Heart left ventricle (tissue), 16 donors: ENCODE measurements at places on chromosomes 16 and 17. TPM values are rescaled to one million over a fixed set of nuclear protein-coding genes. Genes with fewer than 3 reads are reported as not detected.

- DNase-seq = no peak
Measured at GRCh38 chr17:56260376-56261002, 107.2 kb downstream of the ANKFN1 start.

Gene SLC6A2
- not detected for polyA plus RNA-seq

Gene CARD14
- polyA plus RNA-seq = 0.11 TPM

GRCh38 chr17:47204722-47205418 is 4.3 kb upstream of the MYL4 start:
- DNase-seq = peak; percentile 48

- no peak for DNase-seq
Measured at GRCh38 chr16:189604-190186, 9.4 kb downstream of the HBQ1 start.

- DNase-seq = peak; percentile 71
Measured at GRCh38 chr16:84532291-84532724, 27.8 kb upstream of the MEAK7 start.

- no peak for DNase-seq
Measured at GRCh38 chr17:57187391-57187790, 68.9 kb upstream of the MSI2 start.

- DNase-seq = no peak
Measured at GRCh38 chr17:56602292-56603130, 9.0 kb downstream of the NOG start.

DNA sequence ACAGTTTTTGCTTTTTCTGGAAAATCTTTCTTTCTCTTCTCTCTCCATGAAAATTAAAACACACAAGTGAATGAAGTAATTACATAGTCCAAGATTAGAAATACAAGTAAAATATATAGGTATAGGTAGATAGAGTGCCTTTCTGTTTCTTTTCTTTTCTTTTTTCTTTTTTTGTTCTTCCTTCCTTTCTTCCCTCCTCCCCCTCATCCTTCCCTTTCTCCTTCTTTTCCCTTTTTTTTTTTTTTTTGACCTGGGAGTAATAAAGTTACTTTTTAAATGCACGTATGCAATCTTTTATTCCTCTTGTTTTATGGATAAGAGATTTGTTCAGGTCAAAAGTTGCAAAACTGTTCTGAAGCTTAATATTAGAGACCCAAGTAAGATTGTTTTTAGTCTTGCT is 34.6 kb upstream of the KCNJ2 start:
- DNase-seq = no peak

DNA sequence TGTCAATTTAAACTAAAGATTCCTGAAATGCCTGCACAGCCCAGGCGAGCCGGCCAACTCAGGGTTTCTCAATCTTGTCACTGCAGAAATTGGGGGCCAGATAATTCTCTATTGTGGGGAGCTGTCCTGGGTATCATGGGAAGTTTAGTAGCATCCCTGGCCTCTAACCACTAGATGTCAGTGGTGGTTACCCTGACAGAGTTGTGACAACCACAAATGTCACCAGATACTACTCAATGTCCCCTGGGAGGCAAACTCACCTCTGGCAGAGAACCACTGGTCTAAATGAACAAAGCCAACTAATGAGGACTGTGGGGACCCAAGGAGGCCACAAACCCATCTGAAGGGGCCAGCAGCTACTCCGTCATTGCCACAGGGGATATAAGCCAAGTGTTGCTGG is 90.9 kb downstream of the MYH11 start:
- DNase-seq = peak; percentile 34

DNA sequence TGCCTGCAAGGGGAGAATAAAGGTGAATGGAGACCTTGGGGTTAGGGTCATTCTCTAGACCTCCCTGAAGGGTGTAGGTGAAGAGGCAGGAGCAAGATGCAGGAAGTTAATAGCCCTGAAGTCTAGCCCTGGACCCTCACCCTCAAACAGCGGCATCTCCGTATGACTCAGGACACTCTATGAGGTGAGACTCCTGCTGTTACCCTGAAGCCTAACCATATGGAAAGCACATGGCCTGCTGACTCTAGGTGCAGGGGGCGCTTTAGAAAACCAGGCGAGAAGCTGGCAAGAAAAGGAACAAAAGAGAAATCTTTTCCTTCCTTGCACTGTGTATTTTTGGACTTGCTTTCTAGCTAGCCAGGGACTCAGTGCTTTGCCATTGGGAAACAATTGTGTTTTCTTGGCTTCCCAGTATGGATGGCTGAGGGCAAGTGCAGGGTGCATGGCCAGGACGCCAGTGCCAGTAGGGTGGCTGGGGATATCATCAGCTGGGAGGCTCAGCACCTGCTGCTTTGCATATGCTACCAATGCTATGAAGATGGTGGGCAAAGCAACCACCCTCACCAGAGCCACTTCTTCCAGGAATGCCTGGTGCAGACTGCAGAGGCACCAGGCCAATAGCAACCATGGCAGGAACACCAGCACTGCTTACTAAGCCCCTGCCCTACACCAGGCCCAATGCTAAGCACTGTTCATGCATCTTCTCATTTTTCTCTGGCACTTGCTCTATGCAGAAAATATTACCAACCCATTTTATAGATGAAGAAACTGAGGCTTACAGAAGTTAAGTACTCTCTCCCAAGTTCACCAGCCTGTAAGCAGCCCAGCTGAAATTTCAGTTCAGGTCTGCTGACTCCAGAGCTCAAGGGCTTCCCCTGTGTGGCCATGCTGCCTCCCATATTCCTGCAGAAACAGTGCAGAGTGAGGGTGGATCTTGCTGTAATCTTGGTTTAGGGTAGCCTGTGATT is 425.1 kb downstream of the SLC39A11 start:
- DNase-seq = no peak

GRCh38 chr17:36899250-36900159 is 37.8 kb upstream of the LHX1 start:
- DNase-seq = no peak

GRCh38 chr17:82399041-82399441 is 19.1 kb upstream of the HEXD start:
- DNase-seq = no peak

Gene OTOP3
- polyA plus RNA-seq = not detected

Gene PNMT
- 13.0 TPM for polyA plus RNA-seq

GRCh38 chr17:17970699-17971430 is 1.3 kb downstream of the TOM1L2 start:
- DNase-seq = no peak

Gene TPSD1
- polyA plus RNA-seq = 0.17 TPM

GRCh38 chr17:35679007-35679682 is 52.3 kb upstream of the RASL10B start:
- DNase-seq = no peak

GRCh38 chr17:64686705-64687104 is 24.6 kb upstream of the SMURF2 start:
- no peak for DNase-seq

DNA sequence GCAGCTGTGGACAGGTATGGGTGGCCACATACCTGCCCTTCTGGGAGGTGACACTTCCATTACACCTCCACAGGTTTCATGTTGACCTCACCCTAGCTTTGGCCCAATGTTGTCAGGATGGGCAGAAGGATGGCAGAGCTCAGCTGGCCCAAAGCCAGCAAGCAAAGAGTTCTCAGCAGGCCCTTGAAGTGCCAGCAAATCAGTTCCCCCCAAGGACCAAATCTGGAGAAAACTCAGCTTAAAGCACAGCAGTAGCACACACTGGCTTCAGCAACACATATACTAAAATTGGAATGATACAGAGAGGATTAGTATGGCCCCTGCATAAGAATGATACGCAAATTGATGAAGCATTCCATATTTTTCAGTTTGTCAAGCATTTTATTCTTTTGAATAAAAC is 13.4 kb downstream of the ARL4D start:
- DNase-seq = no peak

Gene HOXB1
- polyA plus RNA-seq = not detected

Gene CX3CL1
- polyA plus RNA-seq = 13.7 TPM

GRCh38 chr17:38476549-38476948 is 48.3 kb downstream of the ARHGAP23 start:
- no peak for DNase-seq

DNA sequence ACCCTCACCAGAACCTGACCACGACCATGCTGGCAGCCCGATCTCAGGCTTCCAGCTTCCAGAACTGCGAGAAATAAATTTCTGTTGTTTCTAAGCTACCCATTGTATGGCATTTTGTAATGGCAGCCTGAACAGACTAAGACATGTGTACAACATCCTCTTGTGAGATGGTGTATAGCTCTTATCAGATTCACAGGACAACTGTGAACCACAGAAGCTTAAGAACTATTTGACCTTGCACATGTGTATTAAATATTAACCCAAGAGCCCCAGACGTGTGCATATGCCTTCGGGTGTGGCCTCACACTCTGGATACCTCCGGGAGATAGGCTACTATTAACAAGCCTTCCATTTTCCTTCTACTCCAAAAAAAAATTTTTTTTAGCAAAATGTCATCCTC is 248.9 kb downstream of the SLC39A11 start:
- DNase-seq = no peak

- DNase-seq = no peak
Measured at GRCh38 chr16:84585886-84586285, 32.0 kb downstream of the COTL1 start.

GRCh38 chr16:86244936-86245335 is 265.4 kb upstream of the FOXF1 start:
- no peak for DNase-seq

Gene KREMEN2
- not detected for polyA plus RNA-seq

- DNase-seq = no peak
Measured at GRCh38 chr17:44922136-44922535, 6.8 kb upstream of the GFAP start.

DNA sequence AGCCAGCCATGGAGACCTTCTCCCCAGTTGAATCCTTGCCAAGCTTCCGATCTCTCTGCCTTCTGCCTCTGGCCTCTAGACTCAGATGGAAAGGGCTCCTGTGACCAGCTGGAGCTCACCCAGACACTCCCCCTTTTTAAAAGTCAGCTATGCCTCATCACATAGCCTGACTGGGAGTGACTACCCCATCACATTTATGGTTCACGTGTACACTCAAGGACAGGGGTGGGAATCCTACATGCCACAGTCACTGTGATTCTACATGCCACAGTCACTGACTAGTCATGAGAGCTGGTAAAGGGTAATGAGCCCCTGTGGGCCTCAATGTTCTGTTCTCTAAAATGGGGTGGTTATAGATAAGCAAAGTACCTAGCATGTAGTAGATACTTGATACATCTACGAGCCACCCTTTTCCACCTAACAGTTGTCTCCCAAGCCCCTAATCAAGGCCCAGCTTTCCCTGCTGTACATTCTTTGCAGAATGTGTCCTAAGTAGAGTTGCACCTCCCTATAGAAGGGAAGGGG is 85.1 kb downstream of the RGS9 start:
- no peak for DNase-seq

Gene LRRC3C
- not detected for polyA plus RNA-seq

- peak; percentile 50 for DNase-seq
Measured at GRCh38 chr17:75514299-75514918, 928 bp downstream of the CASKIN2 start.

Gene PRM1
- not detected for polyA plus RNA-seq

DNA sequence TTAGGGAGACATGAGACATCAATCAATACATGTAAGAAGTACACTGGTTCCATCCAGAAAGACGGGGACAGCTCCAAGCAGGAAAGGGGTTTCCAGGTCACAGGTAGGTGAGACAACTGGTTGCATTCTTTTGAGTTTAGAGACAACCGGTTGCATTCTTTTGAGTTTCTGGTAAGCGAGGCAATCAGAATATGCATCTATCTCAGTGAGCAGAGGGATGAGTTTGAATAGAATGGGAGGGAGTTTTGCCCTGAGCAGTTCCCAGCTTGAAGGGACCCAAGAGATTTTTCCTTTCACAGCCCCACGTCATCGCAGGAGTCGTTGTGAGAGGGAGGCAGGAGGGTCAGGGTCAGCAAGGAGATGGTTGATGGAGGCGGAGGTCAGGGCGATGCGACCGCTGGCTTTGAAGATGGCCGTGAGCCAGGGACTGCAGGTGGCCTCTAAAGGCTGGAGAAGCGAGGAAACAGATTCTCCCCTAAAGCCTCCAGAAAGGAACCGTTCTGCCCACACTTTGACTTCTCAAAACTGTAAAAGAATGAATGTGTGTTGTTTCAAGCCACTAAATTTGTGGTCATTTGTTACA is 36.5 kb downstream of the IRF8 start:
- DNase-seq = no peak

- DNase-seq = peak; percentile 63
Measured at GRCh38 chr16:56643080-56643778, 4.8 kb downstream of the MT1A start.

DNA sequence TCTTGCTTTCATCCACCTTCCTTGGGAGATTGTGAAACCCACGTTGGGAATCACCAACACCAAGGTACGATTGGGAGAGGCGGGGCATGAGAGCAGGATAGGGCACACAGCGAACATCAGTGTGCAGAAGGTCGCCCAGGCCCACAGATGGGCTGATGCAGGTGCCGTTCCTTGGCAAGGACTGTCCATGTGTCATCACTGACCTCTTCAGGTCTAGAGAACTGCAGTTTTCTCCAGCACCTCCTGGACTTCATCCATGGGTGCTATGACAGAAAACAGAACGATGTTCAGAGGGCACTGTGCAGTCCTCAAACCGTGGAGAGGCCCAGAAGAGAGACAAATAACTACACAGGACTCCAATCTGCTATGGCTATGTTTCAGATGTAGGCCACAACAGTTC is 23.9 kb upstream of the TAT start:
- DNase-seq = no peak

Gene CCL16
- not detected for polyA plus RNA-seq

DNA sequence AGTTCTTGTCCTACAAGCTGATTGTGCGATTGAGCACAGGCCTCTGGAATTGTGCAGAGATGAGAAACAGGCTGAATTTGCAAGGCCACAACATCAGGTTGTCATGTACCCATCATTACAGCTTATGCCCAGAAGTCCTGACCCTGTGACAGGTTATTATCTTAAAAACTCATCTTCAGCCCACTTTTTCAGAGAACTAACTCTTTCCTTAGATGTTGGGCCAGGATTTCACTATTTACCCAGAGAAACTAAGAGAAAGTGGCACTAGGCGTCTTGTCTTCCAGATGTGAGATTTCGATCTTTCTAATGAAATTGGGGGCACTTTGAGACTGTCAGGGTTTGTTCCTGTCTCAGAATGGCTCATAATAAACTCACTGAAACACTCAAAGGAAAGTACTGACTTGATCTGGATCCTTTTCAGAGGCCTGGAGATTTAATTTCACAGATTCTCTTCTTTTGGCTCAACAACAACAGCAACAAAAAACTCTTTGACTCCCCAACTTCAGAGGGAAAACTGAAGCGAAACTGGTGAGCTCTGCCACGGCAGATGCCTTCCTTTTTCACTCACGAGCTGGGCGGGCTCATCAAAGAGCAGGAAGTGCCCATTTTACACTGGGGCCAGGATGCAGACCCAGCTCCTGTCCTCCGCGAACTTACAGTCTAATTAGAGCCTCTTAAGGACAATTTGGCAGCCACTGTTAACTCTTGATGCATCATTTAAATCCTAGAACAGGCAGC is 17.7 kb upstream of the SLC12A3 start:
- no peak for DNase-seq

Gene FKBP10
- 25.2 TPM for polyA plus RNA-seq

GRCh38 chr16:18959031-18959505 is 24.7 kb upstream of the TMC7 start:
- no peak for DNase-seq

Gene RCVRN
- 0.19 TPM for polyA plus RNA-seq

- DNase-seq = no peak
Measured at GRCh38 chr17:16250635-16251034, 33.6 kb downstream of the PIGL start.

GRCh38 chr17:9309216-9309615 is 266.4 kb downstream of the STX8 start:
- DNase-seq = no peak

Gene IQCK
- 5.6 TPM for polyA plus RNA-seq
